ENCODE measurements at places on chromosomes 5 and 9.

DNA sequence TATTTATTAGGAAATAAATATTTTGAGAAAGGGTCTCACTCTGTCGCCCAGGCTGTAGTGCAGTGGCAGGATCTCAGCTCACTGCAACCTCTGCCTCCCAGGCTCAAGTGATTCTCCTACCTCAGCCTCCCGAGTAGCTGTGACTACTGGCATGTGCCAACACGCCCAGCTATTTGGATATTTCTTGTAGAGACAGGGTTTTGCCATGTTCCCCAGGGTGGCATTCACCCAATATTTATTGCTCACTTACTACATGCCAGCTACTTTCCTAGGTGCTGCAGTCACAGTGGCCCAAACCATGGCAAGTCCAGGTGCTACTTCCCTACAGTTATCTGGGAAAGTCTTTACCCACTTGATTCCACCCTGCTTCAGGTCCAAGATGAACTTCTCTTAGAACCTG is 8.3 kb upstream of the MED7 start:
- no peak for DNase-seq

DNA sequence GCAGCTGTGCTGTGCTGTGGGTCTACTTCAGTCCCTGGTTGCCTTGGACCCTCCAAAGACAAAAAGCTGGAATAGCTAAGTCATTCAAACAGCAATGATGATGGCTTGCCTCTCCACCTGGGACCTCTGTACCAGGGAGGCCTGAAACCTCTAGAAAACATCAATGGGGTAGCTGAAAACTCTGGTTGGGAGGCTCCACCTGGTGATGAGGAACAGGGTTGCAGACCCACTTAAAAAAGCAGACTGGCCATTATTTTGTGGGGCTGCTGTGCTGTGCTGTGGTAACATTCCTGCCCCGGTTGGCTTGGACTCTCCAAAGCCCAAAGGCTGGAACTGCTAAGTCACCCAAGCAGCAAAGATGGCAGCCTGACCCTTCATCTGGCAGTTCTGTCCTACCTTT is 839.3 kb upstream of the ARRDC3 start:
- no peak for DNase-seq

- DNase-seq, result no peak
Measured at GRCh38 chr9:76352026-76352620, 42.1 kb downstream of the RFK start.

- no peak for DNase-seq
Measured at GRCh38 chr5:153660919-153661318, 170.4 kb downstream of the GRIA1 start.

- DNase-seq, result no peak
Measured at GRCh38 chr5:95222836-95223235, 62.1 kb downstream of the MCTP1 start.

GRCh38 chr5:139808481-139809330 is 13.1 kb downstream of the PSD2 start:
- peak; percentile 56 for DNase-seq

DNA sequence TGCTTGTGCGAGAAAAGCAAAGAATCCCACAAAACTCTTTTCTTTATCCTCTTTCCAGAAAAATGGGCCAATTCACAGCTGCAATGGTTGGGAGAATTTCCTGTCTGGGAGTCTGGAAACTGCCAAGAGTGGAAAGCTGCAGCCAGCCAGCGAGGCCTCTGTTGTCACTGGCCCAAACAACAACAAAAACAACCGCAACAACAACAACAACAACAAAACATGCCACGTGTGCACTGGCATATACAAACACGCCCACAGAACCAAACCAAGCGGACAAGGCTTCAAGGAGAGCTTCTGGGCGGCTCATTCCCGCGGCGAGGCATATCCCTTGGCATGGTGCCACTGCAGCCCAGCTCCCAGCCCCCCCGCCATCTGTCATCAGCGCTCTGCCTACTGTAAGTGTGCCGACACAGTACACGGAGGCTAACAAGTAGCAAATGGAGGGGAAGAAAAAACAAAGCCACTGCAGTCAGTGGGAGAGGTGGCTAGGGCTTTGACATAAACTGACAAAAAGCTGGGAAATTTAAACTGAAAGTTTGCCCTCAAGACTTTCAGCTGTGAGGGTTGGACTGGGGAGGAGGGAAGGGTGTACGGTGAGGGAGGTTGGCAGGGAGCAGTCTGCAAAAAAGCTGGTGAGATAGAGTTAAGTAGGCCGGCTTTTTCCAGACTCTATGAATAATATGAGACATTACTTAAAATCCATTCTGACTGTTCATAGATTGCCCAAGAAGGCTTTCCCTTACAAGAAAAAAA is 165.0 kb upstream of the ZNF462 start:
- peak; percentile 6 for DNase-seq

GRCh38 chr5:81752644-81752963 is 1.7 kb upstream of the SSBP2 start:
- DNase-seq, result no peak

- DNase-seq, result no peak
Measured at GRCh38 chr9:115237385-115237998, 119.5 kb upstream of the TNC start.

DNA sequence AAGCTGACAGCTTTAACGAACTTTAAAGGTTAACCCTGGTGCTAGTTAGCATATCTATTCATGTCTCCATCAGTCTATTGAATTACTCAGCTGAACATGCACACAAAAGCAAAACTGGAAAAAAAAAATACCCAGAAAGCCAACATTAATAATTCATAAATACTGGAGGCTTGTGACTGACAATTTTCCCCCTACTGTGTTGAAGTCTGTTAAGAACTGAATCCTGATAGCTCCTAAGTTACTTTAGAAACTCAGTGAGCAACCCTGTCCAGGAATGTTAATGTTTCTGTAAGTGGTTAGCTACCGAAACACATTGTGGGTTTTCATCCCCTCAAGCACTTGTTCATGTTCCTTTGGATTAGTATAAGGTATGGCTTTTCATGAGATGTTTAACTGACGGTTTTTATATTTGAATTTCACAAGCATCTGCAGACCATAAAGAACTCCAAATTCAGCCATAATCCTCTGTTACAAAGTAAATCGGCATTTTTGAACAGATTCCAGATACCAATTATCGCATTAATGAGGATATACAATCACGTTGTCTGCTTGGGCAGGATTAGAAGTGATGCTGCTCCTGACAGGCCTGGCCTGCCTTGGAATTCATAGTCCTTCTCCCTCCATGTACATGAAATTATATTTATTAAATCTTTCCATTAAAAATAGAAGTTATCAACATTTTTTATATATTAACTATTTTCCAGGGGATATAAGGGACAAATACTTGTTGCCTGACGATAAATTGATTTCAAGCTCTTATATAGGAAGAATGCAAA is 331.2 kb downstream of the TLE4 start:
- DNase-seq, result no peak

GRCh38 chr5:17218353-17219005 is 1.0 kb downstream of the BASP1 start:
- no peak for DNase-seq

DNA sequence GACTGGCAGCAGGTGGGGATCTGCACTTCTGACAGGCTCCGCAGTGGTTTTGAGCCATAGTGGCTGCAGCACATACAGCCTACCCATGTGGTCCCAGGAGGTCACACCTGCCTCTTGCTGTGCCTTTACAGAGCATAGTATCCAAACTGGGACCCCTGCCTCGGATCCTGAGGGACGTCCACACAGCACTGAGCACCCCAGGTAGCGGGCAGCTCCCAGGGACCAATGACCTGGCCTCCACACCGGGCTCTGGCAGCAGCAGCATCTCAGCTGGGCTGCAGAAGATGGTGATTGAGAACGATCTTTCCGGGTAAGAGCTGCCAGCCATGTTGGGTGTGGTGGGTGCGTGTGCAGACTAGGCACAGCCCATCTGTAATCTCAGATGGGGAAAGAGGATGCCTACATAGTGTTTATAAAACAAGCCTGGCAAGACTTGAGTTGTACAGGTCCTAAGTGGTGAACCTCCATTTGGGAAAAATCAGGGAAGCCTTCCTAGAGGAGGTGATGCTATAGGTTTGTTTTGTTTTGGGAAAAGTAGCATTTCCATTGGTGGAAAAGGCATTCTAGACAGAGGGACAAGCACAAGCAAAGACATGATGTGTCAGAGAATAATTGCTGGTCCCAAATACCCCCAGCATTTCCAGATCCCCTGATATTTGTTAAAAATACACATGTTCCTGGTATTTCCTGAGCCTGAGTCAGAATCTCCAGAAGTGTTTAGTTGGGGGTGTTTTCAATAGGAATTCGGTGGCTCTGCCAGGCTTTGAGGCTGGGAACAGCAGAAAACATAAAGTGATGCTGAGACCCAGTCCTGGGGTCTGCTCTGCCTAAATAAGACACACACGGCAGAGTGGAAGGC is 119.2 kb downstream of the DAB2IP start:
- no peak for DNase-seq

DNA sequence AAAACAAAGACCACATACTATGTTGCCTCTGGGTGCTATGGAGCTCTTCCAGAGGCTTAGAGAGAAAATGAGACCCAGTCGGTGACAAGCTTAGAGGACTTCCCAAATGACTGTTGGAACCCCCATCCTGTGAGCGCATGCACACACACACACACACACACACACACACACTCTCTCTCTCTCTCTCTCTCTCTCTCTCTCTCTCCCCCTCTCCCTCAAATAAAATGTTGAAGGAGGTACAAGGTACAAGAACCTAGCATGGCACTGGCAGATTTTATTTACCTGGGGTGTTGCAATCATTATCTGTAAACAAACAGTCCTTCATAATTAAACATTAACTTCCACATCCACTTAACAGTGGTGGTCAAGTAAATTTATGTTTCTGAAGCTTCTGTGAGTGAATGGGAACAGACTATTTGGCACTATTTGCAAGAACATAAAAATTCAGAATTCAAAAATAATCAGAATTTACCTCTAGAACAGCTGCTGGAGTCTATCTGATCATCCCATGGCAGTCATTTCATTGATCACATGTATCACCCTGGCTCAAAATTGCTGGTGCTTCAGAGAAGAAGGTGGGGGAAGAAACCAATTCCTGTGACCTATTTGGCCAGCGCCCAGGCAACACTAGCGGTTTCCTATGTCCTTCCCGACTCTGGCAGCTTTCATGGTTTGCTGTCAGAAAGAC is 24.9 kb downstream of the TRPM3 start:
- DNase-seq, result no peak

DNA sequence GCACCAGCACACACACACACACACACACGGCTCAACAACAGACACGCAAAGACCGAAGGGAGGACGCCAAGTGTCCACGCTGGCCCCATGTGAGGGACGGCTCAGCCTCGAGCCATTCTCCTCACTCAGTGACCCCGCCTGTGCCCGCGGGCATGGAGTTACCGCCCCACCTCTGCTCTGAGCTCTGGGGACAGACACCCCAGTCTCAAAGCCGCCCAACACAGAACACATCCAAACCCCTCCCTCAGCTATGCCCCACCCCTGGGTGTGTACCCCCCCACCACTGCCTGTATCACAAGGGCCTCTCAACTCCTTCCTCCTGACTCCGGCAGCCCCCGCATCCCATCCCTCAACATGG is 81.2 kb downstream of the CAMSAP1 start:
- no peak for DNase-seq

- DNase-seq, result no peak
Measured at GRCh38 chr9:132457504-132458236, 47.7 kb downstream of the CFAP77 start.

GRCh38 chr9:125629446-125629845 is 77.6 kb downstream of the MAPKAP1 start:
- DNase-seq, result peak; percentile 50

DNA sequence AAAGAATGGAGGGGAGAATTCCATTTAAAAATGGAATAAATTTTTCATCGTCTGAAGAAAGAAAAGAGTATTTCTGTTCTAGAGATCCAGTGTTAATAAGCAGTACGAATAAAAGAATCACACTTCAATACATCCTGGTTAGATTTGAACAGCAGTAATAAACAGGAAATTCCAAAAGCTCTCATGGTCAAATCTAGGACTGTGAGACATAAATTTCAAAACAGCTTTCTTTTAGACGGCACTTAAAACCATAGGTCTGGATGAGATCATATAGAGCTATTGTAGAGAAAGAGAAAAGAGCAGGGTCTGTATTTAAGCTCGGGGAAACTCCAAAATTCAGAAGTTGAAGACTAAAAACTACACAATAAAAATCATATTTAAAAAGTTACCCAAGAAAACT is 1006.9 kb upstream of the CTNND2 start:
- no peak for DNase-seq

DNA sequence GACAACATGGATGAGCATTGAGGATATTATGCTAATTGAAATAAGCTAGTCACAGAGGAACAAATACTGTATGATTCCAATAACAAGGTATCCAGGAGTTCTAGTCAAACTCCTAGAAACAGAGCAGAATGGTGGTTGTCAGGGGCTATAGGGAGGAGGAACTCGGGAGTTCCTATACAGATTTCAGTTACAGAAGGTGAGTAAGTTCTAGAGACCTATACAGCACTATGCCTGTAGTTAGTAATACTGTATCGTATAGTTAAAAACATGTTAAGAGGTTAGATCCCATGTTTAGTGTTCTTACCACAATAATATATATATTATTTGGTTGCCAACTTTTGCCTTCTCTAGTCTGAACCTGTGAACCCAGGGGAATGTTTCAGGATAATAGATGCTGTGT is 7.9 kb upstream of the OXCT1 start:
- DNase-seq, result no peak

DNA sequence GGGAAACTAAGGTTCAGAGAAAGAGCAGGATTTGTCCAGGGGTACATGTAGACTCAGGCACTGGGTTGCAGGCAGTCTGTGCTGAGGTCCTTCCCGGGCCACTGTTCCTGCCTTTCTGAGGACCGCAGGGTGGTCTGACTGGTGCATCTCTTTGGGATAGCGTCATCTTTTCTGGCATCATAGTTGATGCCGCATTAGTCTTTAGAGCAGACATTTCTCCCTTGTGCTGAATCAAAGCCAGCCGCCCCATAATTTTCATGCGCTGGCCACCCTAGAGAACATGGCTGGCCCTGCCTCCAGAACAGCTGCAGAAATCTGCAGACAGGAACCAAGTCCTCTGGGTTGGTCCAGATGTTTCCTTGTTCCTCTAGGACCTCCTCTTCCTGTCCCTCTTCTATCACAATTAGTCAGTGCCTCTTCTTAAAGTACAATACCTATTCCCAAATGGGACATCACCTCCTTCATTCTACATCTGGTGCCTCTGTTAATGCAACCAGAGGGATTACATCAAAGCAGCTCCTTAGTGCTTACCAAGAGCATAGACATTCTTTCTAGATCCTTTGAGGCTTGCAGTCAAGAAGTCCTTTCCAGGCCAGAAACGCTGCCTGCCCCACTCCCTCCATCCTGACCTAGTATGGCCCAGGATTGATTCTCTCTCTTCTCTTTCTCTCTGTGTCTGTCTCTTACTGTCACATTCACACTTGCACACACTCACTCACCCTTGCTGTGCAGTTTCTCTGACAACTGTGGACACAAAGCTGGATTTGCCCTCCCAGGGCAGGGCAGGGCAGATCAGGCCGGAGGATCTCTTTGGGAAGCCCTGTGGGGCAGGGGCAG is 42.0 kb upstream of the ORM1 start:
- no peak for DNase-seq
